NCI-H1417 treated with DMSO at 0.1 percent for 48 hours (cell line): ENCODE measurements at places on chromosomes 11 and 22.

DNA sequence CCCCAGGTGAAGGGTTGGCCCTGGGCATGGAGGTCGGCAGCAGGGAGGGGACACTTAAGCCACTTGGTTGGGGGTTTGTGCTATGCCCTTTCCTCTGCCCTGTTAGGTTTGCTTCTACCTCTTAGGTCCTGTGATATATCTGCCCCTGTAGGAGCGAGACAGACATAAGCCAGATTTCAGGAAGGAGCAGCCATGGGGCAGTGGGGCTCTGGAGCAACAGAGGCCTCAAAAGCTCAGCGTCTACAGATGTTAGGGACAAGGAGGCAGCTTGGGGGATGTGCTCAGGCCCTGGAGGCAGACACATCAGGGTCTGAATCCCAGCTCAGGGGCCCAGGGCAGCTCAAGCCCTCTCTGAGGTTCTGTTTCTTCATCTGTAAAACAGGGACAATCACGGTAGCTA is 27.2 kb upstream of the KCNQ1OT1 start:
- no peak for DNase-seq

DNA sequence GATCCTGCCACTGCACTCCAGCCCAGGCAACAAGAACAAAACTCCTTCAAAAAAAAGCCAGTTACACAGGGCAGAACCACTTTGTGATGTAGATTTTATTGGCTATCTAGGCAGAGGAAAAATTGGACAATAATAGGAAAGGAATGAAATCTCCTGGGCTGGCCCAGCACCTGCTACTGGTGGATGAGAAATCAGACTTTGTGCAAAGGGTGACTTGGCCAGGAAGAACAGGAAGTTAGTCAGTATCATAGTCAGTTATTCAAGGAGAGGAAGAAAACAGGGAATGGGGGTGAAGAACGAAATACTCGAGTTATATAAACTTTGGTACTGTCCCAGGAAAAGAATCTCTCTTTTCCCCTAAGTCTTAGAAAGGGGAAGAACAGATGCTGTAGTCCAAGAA is 11.0 kb upstream of the SPTBN2 start:
- DNase-seq: no peak

GRCh38 chr11:134731213-134731961 is 319.3 kb upstream of the B3GAT1 start:
- no peak for DNase-seq

GRCh38 chr11:2818021-2818420 is 67.6 kb downstream of the CDKN1C start:
- no peak for DNase-seq

GRCh38 chr22:18055619-18056160 is 22.1 kb upstream of the PEX26 start:
- no peak for DNase-seq

DNA sequence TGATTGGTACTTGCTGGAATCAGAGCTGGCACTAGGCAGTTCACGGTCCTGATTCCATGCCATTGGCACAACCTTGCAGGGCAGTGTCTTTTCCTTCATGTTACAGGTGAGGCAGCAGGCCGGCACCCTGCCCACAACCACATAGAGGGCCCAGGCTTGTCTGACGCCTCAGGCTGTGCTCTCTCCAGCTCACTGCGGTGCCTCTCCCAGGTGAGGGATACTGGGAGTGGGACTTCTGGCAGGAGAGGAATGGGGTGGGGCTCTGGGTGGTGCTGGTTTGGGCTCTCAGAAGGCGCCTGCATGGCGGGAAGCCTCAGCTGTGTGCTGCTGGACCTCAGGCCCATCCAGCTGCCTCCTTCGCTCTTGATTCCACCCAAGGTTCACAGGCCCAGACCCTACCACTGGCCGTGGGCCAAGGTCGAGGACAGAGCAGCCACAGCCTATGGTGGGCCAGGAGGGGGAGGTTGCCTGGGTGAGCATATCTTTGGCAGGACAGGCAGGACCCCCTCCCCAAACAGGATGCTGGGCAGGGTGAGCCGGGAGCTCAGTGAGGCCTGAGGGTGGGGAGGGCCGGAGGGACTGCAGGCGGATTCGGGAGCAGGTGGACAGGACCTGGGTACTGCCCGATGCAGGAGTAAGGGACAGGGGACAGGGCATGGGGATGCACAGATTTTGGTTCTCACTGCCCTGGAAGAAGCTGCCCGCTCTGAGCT is 7.0 kb upstream of the MPPED1 start:
- DNase-seq: no peak

DNA sequence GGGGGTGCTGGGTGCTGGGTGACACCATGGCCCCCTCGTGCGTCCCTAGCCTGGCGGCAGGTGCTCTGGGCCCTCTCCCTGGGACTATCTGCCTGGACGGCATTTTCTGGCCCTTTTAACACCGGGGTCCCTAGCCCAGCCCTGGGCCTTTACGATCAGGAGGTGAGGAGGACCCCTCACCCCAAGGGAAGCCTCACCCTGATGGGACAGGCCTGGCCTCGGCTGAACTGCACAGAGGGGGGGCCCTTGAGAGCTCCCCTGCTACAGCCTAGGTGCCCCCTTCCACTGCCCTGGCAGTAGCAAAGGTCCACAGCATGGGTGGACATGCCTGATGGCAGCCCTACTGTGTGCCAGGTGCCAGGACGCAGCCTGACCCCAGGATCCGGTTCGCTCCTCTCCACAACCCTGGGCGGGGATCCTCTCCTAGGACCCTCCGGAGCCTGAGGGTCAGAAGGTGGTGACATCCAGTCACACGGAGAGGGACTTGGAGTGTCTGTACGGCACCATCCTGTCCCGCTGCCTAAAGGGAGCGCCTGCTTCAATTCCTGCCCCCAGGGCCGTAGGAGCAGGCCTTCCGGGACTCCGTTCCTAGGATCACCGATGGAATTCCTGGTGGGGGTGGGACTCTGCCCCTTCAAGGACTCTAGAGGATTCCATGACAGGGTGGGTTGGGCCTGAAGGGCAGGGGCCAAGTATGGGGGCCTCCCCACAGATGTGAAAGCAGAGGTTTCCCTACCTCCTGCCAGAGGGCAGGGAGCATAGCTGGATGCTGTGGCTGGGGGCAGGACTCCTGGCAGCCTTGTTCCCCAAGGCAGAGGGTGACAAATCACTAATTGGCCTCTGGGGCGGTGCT is 33.0 kb upstream of the TH start:
- DNase-seq: no peak

DNA sequence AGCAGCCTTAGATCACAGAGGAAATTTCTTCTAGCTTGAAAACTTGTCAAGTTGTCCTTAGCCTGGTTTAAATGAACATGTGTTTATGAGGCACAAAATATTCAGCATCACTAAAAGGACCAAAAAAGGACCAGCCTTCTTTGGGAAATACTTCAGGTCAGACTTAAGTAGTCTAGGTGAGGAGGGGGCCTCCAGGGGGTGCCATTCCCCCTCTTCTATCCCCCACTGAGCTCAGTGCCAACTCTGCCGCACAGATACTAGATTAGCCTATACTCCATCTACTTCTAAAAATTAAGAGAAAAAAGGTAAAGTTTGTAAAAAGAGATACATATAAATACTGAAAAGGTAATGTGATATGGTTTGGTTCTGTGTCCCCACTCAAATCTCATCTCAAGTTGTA is 20.6 kb downstream of the CLTCL1 start:
- DNase-seq: no peak

GRCh38 chr11:122653916-122654585 is 1.5 kb upstream of the UBASH3B start:
- no peak for DNase-seq

DNA sequence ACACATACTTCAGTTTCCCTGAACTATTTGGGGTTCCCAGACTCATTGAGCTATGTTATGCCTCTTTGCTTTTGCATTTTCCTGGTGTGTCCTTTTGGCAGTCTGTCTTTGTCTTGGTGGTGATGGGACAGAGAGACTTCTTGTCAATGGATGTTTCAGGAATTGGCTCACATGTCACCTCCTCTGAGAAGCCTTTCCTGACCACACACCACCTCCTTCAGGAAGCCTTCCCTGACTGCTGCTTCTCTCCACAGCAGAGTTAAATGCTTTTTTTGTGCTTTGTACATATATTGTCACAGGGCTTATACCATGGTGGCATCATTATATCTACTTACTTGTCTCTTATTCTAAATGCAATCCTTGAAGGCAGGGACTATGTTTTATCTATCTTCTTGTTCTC is 28.5 kb upstream of the ELF5 start:
- DNase-seq: no peak

DNA sequence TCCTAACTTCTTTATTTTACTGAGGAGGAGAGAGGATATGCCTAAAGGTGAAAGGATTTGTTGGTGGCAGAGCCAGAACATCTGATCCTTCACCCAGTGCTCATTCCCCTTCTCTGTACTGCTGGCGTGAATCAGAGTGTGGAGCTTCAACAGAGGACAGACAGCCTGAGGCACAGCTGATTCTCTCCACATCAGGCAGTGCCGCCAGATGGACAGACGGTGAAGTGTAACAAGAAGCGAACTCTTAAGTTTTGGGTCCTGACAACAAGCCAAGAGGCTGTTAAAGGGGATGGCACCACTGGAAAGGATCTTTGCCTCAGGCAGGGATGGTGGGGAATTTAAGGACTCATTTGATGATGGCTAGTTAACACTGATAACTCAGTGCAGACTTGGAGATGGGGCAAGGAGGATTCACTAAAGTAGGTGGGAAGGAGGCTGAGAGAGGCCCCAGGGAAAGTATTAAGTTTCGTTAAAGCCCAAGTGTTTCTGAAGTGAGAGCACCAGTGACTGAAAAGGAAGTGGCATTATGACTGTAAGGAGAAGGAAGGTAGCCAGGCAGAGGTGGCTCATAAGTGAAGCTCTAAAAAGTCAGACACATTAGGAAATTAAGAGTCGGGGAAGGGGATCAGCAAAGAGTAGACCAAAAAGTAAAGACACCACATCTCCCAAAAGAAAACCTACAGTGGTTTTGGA is 81.3 kb downstream of the CLPB start:
- DNase-seq: no peak

DNA sequence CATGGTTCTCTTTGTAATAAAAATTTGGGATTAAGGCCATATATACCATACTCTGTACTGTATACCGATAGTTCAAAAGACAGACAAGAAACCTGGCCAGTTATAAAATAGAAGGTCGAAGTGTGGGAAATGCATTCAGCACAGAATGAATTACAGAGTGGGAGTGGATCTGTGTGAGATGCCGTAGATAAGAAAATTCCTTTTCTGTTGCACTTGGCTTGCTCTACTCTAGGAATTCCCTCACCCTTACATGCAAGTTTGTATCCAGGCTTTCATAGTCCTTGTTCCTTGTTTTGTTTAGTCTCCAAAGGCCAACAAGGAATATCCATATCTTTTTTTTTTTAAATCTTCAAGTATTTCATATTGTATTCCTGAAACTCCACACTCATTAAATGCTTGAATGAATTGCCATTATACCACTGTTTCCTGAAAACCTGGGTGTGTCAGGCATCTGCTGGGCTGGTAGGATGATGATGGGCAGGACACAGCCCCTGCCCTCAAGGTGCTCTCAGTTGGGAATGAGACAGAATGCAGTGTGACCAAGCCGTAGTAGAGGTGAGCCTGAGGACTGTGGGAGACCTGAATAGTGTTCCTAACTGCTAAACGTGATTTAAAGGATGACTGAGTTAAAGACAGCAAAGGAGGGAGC is 53.5 kb downstream of the TEAD1 start:
- DNase-seq: no peak

DNA sequence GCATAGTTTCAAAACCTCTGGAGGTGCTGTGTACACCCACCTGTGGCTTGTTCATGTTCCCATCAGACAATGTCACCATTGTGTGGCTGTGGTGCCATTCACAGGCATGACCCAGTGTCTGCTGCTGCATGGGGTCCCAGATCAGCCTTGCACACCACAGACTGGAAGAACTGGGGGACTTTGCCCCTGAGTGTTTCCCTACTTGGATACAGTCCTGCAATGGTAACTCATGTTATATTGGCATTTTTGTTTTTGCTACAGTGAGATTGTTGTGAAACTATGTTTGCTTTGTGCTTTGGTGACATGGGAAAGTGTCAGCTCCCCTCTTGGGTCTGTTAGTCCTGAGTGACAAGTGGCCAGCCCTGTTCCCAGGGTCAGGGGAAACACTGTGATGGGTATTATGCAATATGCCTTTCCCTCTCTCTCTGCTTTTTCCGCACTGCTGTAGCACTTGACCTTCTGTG is 108.8 kb downstream of the NAV2 start:
- no peak for DNase-seq

- DNase-seq: no peak
These were observed 16.2 kb upstream of the SPTY2D1 start for GRCh38 chr11:18650353-18650752.

DNA sequence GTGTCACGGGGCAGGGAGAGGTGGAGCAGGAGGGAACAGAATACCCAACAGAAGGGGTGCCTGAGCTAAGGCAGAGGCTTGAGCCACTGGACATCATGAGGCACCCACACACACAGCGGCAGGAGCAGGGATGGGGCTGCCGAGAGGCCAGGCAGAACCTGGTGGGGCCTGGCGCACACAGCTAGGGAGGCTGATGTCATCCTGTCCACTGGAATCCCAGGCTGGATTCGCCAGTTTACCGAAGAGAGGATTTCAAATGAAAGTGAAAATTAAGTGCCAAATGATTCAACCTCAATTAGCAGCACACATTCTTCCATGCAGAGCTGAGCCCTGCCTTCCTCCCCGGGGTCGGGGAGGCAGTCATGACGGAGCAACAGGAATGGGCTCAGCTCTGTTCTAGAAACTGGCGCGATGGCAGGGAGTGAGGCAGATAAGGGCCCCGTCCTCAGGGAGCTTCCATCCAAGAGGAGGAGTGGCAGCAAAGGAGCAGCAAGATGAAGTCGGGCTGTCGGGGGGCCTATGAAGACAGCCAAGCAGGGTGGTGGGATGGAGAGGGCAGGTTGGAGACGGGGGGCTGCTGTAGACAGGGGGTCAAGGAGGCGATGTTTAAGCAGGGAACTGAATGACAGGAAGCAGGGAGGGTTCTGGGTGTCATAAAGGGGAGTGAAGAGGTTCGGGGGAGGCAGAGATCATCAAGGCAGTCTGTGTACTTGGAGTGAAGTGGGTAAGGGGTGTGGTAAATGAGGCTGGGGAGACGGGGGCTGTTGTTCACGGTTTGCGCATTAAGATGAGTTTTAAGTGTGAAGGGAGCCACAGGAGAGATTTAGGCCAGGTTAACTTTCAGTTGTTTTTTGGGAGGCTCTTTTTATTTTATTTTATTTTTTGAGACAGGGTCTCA is 6.4 kb downstream of the RAC2 start:
- DNase-seq: no peak

- DNase-seq: no peak
These were observed 492 bp upstream of the LUZP2 start for GRCh38 chr11:24496386-24496735.

GRCh38 chr11:111852103-111852502 is 19.3 kb downstream of the ALG9 start:
- DNase-seq: no peak

- DNase-seq: no peak
These were observed 10.4 kb downstream of the RCOR2 start for GRCh38 chr11:63906585-63906984.

GRCh38 chr11:62400281-62400680 is 18.6 kb upstream of the SCGB1A1 start:
- no peak for DNase-seq

- no peak for DNase-seq
These were observed 51.8 kb downstream of the TRIOBP start for GRCh38 chr22:37748659-37749058.
